AG20443 (cell line): ENCODE measurements at places on chromosomes 16 and 17.
A peak's percentile ranks its signal among the peaks of the same experiment; 100 is the strongest.

DNA sequence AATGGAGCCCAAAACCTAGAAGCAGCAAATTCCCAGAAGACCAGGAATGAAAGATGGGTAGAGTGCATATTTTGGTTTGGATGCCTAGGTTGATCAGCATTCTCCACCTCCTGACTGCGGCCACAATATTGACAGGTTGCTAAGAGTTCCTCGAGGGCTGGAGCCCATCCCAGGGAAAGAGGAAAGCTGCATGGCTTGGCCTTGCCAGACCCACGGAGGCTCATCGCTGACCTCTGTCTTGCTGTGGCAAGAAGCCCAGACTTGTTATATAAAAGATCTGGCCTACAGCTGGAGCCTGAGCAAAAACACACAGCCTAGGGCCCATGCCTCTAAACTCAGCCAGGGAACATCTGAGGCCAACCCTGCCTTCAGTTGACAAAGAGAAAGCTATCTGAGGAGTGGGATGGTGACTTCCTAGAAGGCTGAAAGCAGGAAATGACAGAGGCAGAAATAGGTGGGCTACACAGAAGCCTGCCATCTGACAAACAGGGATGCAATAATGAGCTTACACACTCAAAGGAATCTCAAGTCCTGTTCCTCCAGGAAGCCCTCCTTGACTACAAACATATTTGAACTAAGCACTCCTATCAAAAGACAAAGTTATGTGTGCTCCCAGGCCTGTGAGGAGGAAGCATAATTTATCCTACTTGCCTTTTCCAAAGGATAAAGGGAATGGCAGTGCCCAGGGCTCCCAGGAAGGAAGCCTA, 22.5 kb upstream of the SLC35B1 start:
- DNase-seq, result peak; percentile 94

DNA sequence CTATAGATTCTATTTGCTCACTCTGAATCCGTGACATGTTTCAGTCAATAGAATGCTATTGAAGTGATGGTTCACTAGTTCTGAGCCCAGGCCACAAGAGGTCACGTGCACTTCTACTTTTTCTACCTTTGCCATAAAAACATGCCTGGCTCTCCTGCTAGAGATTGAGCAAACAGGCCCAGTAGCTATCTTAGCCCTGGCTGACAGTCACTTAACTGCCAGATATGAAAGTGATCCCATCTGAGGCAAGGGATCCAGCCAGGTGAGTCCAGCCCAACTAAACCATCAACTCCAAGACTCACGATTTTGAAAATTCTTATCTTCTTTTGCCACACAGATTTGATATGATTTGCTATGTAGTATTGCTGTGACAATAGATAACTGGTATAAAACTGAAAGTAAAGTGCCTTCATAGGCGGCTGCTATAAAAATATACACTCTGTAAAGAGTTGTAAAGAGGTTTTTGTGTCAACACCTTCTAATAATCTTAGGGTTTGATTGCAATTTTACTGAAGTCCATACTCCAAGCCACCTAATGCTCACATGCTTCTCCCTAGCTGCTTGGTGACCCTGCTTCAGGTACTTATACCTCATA, 937.7 kb upstream of the SOX9 start:
- no peak for DNase-seq

DNA sequence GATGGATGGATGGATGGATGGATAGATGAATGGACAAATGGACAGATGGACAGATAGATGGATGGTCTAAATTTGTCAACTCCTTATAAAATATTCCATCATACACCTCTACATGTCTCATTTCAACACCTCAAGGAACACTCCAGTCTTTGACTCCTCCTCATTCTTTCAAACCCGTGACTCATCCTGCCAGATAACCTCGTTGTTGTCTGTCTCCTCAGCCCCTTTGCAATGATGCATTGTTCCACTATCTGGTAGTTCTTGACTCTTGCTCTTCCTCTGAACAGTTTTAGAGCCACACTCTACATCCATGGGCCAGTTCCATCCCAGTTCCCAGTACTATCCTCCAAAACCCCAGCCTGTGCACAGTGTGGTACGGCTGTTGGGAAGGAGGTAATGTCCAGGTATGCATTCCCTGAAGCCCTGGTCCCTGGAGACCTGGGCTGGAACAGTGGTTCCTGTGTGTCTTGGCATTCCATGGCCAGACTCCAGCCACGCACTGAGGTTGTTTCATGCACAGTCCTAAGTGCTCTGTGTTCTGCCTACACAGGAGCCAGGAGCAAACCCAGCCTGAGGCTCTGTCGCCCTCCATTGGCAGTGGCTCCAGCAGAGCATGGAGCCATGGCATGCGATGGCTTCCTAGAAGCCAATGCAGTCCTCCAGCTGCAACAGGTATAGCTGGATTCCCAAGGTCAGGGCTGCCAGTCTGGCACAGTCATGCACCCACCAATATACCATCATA, 105.7 kb downstream of the C17orf67 start:
- no peak for DNase-seq

- DNase-seq, result peak; percentile 91
Measured at GRCh38 chr17:40542558-40543411, 22.5 kb downstream of the CCR7 start.

DNA sequence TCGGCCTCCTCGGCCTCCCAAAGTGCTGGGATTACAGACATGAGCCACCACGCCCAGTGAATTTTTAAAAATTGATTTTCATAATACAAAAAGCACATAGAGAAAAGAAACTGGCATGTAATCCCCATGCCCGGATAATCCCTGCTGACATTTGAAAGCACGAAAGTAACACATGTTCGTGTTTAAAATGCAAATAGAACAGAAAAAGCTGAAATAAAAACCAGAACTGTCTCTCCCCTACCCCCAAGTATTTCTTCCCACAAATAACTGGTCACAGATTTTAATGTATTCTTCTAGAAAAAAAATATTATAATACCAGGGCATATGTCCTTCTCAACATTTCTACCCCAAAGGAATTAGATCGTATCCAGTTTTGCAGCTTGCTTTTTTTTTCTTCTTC, 222.9 kb downstream of the SLC39A11 start:
- DNase-seq, result no peak

- peak; percentile 72 for DNase-seq
Measured at GRCh38 chr17:1865252-1866037, 35.6 kb downstream of the RPA1 start.

DNA sequence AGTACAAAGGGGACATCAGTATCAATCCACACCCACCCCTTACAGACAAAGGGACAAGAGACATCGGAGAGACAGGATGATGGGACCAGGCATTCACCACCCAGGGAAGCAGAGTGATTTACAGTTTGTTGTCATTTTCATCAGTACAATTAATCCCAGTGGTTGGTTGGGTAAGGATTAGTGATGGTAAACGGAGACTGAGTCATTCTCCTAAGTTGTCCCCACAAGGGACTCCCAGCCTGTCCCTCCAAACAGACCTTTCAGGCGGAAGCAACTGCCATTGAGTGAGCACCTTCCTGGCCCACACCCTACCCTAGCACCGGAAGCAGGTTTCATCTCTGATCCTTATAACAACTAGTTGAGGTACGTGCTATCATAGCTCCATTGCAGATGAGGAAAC, 11.2 kb downstream of the PPL start:
- DNase-seq, result no peak

GRCh38 chr16:52090080-52090479, 456.9 kb downstream of the TOX3 start:
- no peak for DNase-seq

- no peak for DNase-seq
Measured at GRCh38 chr17:28991779-28992178, 14.1 kb downstream of the SEZ6 start.

GRCh38 chr16:598823-599739, 9.2 kb downstream of the RAB40C start:
- DNase-seq, result no peak

DNA sequence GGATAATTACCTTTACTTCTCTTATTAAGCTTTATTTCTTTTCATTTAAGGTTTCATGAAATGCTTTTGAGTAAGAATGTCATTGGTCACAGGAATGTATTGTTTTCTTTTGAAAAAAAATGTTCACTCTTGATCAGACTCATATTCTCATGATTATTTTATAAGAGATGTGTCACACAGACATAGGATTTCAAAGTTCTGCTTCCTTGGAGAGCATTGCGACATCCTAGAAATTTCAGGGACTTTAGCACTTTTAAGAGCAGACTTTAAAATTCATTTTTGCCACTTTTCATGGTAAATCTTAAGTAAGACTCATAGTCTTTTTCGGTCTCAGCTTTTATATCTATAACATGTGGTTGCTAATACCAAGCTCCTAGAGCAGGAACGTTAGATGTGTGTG, 314.7 kb downstream of the CDH8 start:
- DNase-seq, result no peak
